ENCODE measurements at places on chromosomes 13 and 19. TPM values are rescaled to one million over a fixed set of nuclear protein-coding genes. Genes with fewer than 3 reads are reported as not detected.

The OLFM2 gene
- 42.7 TPM for total RNA-seq

- DNase-seq = no peak
Measured at GRCh38 chr19:46944123-46944748, 75.4 kb upstream of the NPAS1 start.

- no peak for DNase-seq
Measured at GRCh38 chr19:43782689-43783231, 2.0 kb upstream of the KCNN4 start.

- DNase-seq = peak; percentile 17
Measured at GRCh38 chr13:50527612-50528509, 315.6 kb downstream of the DLEU7 start.

GRCh38 chr19:18460900-18461299 lies 23.0 kb upstream of the ISYNA1 start:
- no peak for DNase-seq

- no peak for DNase-seq
Measured at GRCh38 chr19:6358003-6358402, 3.3 kb upstream of the CLPP start.

DNA sequence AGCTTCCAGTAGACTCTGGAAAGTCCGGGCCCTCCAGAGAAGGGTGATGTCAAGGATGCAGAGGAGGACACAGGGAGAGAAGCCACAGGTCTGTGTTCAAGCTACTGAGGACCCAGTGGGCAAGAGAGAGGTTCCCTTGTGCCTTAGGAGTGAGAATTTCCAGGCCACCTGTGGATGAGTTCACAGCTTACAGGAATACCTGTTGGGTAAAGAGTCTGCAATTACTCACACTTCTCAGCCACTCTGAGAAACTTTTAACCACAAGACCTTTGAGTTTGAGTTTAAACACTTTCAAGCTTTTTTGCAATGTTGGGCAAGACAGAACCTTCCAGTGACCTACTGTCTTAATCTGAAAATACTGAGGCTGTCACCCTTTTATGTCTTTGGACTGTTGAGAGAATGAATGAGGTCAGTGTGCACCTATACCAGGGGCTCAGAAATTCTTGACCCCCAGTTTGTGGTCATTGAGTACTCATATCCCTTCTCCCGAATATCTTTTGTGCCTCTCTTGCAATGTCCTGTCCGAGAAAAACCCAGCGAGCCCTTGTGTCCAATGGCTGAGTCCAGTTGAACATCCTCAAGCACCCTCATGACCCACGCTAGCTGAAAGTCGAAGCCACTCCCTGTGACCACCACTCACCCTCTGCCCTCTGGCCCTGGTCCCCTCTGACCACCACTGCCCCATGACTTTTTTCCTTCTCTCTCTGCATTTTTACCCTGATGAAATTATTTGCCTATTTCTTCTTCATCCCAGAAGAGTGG lies 368.5 kb upstream of the ZNF507 start:
- DNase-seq = no peak

The ZNF709 gene
- 8.5 TPM for total RNA-seq

DNA sequence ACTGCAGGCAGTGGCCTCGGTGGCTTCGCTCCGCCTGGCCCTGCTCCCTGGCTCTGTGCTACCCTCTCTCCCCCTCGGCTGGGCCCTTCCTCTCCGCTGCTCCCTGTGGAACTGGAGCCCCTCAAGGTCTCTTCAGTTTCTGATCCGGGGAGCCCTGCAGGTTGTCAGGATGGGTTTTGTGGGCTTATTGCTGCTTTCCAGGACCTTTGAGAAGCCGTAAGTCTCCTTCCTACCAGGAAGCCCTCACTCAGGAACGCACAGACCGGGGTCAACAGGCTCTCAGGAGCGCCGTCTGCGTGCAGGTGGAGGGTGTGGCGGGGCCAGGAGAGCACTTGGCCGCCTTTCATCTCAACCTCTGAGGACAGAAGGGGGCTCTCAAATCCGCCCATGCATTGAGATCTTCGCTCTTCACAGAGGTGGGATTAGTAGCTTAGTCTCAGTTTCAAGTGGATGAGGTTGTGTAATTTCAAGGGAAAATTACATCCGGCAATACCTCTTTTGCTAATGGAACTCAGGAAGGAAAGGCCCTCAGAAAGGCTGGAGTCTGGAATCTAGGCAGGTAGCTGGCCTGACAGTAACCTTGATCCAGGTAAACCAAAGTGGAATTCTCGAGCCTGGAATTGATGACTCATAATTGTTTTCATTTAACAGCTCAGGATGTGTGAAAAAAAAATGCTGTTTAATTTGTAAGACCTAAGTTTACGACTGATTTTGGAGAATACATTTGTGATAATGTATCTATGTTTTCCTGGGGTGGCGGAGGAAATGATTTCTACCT lies 102.0 kb downstream of the ATP11A start:
- DNase-seq = peak; percentile 96

DNA sequence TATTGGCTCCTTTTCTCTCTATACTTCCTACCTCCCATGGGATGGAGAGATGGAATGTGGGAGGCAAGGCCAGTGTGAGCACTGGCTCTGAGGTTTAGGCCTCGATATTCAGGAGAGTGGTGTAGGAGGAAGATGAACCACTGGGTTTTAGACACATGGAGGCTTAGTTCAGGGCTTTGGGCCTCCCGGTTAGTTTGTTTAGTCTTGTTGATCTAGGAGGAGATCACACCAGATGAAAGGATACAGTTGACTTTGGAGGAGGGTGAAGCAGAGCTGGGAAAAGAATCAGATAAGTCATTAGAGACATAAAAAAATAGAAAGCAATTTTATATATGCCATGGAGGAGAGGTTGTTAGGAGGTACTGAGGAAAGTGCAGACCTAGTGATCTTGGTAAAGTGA lies 30.9 kb downstream of the RNASEH2B start:
- no peak for DNase-seq

The ZNF529 gene
- total RNA-seq = 11.4 TPM

DNA sequence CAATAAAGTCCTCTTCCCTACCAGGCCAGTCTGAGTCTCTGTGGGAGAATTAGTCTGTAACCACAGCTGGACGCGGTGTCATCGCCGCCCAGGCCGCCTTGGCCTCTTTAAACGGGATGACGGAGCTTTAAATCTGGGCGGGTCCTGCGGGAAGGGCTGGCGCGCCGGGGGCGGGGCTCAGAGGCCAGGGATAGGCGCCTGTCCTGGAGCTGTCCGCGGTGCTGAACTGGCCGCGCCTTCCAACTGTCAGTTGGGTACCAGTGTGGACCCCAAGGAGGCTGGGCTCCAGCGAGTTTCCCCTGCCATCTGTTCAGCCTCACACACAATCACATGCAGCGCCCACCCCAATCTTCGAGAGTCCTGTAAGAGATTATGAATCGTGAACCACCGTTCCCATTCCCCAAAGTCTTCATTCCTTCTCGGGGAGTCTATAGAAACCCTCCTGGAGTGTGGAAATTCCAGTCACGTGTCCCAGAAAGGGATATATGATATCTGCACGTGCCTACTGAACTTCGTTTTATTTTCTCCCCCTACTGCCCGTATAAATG lies 11.5 kb downstream of the APLP1 start:
- DNase-seq = peak; percentile 88

- peak; percentile 95 for DNase-seq
Measured at GRCh38 chr19:56105090-56105701, 15.9 kb downstream of the ZNF787 start.

Data from thyroid gland (tissue), 4 donors.